T-helper 22 cell (primary cell): ENCODE measurements at places on chromosomes 2 and 18.
A peak's percentile ranks its signal among the peaks of the same experiment; 100 is the strongest.

DNA sequence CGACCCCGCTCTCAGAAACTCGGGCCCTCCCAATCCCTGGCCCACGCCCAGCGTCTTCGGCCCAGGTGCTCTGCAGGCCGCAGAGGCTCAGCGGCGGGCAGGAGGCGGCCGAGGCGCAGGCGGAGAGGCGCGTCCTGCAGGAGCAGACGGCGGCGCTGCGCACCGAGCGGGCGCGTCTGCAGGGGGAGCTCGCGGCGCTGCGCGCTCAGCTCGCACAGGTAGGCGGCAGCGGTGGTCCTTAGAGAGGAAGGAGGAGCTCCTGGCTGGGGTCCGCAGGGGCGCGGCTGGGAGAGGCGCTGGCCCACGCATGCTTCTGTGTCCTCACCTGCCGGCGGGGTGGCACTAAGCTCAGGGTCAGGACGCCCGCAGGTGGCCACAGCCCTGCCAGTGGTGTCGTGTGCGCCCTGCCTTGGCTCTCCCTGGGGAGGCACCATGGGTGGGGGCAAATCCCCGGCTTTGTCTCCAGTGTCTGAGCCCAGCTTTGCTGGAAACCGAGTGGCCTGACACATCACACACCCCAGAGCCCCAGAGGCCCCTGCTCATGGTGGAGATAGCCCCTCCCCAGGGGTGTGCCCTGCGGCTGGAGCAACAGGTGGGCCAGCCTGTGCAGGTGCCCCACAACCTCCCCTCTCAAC lies 14.9 kb upstream of the SNED1 start:
- no peak for DNase-seq

GRCh38 chr18:57231864-57232263 lies 85.0 kb downstream of the BOD1L2 start:
- DNase-seq = no peak

DNA sequence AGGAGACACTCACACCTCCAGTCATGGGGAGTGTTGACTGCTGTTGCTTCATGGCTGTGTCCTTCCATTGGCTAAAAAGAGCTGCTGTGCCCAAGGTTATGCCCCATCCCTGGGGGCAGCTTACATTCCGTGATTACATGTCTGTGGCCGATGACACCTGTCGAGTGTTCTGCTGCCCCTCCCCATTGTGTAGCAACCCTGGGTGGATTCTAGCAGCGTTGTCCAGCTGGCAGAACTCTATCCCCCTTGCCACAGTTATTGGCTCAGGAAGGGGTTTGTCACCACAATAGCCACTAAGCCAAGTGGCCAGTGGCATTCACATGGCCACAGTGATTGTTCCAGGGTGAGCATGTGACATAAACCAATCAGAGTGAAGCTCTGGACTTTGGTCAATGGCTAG lies 11.6 kb upstream of the PDIA6 start:
- DNase-seq = no peak

DNA sequence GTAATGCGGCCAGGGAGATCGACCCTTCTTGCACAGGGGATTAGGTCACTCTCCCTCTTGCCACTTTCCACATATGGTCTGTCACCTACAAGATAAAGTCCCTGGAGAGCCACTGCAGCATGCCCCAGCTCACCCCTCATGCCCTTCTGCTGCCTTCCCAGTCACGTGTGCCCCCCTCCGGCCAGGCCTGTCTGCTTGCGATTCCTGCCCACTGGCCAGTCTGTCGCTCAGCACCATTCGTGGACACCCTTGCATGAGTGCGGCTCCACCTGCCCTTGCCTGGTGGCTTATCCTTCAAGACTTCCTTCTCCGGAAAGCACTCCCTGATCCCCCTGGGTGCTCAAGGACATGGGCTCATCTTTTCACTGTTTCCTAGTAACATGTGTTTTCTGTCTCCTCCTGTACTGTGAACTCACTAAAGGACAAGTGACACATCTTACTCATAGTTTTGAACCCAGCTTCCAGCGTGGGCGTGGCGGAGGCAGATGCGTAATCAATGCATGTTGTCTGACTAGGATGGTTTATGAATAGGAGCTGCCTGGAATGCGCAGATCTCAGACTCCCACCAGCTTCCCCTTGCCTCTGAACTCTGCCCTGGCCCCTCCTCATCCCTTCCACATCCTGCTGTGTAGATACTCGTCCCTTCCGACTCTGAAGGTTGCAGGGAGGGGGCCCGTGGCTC lies 7.8 kb upstream of the NT5DC4 start:
- DNase-seq = no peak

- DNase-seq = no peak
Measured at GRCh38 chr2:173978447-173978846, 13.3 kb upstream of the SP3 start.

- DNase-seq = peak; percentile 72
Measured at GRCh38 chr2:9800975-9801726, 42.1 kb upstream of the TAF1B start.

DNA sequence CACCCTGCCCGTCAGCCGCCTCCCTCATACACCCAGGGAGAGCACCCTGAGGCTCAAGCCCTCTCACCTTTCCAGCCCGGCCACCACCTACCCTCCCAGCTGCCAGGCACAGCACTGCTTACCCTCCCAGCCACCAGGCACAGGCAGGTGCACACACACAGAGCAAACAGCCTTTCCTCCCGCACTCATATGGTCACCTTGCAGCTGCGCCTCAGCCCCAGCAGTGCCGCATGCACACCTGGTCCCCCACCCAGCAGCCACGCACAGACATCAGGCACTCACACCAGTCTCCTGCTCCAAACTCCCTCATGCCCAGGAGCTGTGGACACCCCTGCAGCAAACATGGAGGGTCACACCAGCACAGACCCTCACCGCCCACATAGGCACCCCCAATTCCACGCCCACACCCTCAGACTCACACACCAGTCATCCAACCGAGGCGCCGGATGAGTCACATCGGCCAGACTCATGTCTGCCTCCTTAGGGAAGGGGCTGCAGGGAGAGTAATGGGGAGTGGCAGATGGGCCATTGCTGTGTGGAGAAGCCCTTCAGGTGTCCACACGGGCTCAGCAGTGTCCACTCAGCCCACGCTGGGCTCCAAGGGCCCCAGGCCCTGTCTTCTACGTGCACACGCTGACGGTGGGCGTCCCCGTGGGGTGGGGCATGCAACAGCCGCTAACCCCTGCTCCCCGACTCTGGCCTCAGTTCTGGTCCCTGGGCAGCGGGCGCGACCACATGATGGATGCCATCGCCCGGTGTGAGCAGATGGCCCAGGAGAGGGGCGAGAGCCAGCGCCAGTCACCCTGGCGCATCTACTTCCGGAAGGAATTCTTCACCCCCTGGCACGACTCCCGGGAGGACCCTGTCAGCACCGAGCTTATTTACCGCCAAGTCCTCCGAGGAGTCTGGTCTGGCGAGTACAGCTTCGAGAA lies 22.3 kb upstream of the GPR17 start:
- no peak for DNase-seq

GRCh38 chr2:67388680-67389079 lies 8.5 kb upstream of the ETAA1 start:
- no peak for DNase-seq

DNA sequence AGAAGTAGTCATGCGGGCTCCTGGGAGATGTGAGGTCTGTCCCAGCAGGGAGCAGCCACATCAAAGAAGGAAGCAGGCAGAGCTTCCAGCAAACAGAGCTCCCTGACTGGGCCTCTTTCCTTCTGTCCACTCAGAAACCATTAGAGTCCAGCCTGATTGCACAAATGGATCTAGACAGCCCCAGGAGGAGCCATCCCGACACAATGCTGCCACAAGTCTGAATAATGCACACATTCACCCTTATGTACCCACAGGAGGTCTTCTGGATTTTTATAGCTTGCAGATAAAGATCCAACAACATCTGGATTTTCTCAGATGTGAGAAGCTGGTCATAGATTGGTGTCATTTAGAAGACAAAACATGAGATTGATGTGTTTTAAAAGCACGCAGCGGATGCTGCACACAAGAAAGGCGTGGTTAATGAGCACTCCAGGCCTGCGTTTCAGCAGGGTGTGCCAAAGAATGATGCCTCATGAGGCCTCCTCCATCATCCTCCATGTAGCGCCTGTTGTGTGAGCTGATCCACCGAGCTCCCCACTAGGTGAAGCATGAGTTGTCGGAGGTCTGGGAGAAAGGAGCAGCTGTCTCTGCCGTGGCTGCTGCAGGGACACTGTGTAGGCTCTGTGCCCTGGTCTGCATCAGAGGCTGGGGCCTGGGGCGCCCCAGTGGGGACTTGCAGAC lies 60.6 kb downstream of the MTCL1 start:
- DNase-seq = no peak

- no peak for DNase-seq
Measured at GRCh38 chr2:162197069-162197825, 45.2 kb upstream of the GCG start.

DNA sequence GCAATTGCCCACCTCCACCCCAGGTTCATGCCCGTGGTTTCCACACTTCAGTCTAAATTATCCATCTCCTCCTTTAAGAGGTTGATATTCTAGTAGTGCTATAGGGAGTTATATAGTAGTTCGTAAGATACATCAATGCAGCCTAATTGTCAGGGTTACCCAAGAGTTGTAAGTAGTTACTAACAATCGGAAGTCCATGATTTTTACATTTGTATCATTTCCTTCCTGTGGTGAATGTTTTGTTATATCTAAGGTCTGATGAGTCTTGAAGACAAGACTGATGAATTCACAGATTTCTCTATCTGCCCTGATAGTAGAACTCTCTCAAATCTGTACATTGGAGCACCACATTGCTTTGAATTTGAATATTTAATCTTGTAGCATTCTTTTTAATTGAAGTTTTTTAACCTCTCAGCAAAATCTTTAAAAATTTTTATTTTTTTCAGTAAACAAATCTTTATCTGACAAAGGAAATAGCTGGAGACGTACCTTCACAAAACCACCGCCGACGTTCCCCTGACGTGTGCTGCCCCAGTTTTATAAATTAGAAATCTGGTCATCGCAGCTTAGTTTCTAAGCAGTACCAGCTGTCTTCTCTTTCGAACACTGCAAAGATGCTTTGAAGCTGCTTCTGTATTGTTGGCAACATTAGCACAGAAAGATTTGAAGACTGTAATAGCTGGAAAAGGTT lies 264.5 kb downstream of the SOCS6 start:
- DNase-seq = no peak

GRCh38 chr2:166609183-166609959 lies 115.3 kb upstream of the SCN7A start:
- no peak for DNase-seq

- DNase-seq = no peak
Measured at GRCh38 chr2:58204195-58204959, 36.7 kb downstream of the FANCL start.

DNA sequence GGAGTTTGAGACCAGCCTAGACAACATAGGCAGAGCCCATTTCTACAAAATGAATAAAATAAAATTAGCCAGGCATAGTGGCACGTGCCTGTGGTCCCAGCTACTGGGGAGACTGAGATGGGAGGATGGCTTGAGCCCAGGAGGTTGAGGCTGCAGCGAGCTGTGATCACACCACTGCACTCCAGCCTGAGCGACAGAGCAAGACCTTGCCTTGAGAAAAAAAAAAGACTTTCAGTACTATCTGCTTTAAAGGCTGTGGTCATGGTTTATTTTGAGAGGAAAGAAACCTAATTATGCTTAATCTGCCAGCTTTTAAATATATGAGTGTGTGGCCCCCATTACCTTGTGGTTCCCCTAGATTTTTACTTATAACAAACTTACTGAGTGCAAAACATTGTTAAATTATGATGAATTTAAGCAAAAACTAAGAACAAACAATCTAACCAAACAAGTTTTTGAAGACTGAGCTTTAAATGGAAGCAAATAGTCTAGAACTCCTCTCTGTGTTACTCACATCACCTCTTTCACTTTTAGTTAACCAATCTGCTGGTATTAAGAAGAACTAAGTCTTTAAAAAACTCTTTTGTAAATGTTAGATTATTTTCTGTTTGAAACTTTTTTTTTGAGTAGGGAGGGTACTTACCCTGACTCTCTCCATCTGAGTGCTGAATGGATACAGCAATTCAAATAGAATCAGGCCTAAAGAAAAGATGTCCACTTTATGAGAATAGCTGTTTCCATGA lies 65.4 kb downstream of the EIF2AK3 start:
- DNase-seq = no peak

DNA sequence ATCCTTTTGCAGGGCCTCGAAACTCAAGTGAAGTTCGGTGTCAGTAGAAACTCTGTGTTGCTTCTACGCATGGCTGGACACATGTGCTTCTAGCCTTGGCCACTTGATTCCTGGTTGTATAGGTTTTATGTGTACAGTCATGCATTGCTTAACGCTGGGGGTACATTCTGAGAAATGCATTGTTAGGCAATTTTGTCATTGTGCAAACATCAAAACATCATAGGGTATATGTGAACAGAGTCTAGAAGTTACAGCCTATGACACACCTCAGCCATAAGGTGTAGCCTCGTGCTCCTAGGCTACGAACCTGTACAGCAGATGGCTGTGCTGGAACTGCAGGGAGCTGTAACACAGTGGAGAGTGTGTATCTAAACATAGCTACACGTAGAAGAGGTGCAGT lies 39.4 kb downstream of the TMEM18 start:
- DNase-seq = no peak

DNA sequence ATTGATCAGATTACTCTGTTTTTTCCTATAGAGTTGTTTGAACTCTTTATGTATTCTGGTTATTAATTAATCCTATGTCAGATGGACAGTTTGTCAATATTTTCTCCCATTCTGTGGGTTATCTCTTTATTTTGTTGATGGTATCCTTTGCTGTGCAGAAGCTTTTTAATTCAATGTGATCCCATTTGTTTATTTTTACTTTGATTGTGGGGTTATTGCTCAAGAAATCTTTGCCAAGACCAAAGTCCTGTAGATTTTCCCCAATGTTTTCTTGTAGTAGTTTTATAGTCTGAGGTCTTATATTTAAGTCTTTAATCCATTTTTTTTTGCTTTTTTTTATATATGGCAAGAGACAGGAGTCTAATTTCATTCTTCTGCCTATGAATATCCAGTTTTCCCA lies 86.2 kb upstream of the FIGN start:
- no peak for DNase-seq

GRCh38 chr2:102664471-102664909 lies 45.1 kb downstream of the SLC9A2 start:
- DNase-seq = no peak

- DNase-seq = peak; percentile 2
Measured at GRCh38 chr18:12946549-12947284, 1.1 kb upstream of the SEH1L start.

- no peak for DNase-seq
Measured at GRCh38 chr18:48851599-48851960, 99.2 kb downstream of the SMAD7 start.

GRCh38 chr18:9905401-9905922 lies 8.4 kb upstream of the VAPA start:
- no peak for DNase-seq

GRCh38 chr2:176692533-176692932 lies 423.3 kb downstream of the MTX2 start:
- no peak for DNase-seq
